ENCODE measurements at places on chromosomes 3 and 15. TPM values are rescaled to one million over a fixed set of nuclear protein-coding genes. Genes with fewer than 3 reads are reported as not detected.

GRCh38 chr3:13401149-13401548 lies 19.0 kb downstream of the NUP210 start:
- DNase-seq, result no peak

DNA sequence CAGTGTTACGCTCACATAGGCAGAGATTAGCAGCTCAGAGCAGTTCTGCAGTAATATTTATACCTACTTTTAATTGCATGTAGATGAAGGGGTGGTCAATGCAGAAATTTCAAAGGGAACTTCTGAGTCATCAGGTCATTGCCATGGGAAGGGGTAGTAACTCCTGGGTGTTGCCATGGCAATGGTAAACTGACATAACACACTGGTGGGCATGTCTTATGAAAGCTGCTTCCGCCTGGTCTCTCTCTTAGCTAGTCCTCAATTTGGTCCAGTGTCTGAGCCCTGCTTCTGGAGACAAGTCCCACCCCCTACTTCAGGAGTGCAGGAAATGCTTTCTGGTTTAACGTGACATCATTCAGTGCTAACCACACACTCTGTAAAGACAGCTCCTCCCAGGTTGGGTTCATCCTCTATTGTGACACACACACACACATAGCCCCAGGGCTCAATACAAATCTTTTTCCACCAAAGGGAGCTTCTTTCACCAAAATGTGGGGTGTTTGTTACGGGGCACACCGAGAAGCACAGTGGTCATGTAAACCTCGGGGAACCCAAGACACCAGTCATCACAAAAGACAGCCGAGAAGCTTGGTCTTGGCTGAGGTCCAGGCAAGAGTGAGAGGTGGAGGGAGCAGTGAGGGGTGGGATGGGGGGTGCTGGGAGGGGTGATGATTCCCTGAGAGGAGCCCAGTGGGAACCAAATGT lies 74.5 kb downstream of the TLE3 start:
- no peak for DNase-seq

- no peak for DNase-seq
These were observed 32.2 kb upstream of the IL20RB start for GRCh38 chr3:136925425-136926190.

- no peak for DNase-seq
These were observed 214.6 kb downstream of the MEIS2 start for GRCh38 chr15:36885771-36886170.

DNA sequence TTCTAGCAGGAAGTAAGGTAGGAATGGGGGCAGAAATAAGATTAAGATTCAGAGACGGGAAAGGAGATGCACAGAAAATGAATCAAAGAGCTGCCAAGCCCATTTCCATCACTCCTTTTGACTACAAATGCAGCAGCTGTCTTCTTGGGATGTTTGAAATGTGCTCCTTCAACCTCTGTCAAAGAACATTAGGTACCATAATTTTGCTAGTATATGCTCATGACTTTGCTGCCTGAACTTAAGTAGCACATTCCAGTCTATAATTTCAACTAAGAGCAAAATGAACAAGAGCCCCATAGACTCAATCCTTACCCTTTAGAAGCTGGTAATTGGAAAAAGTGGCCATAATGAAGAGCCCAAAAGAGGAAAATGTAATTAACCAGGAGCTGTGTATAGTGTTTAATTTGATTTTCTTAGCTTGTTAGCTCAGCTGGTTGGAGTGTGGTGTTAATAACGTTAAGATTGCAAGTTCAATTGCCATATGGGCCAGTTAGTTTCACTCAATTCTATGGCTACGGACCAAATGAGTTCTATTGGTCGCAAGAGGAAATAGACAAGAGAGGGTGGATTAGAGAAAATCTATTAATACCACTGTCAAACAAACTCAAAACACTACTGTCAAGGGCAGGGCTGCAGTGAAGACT lies 349.9 kb downstream of the ZBBX start:
- DNase-seq, result no peak

DNA sequence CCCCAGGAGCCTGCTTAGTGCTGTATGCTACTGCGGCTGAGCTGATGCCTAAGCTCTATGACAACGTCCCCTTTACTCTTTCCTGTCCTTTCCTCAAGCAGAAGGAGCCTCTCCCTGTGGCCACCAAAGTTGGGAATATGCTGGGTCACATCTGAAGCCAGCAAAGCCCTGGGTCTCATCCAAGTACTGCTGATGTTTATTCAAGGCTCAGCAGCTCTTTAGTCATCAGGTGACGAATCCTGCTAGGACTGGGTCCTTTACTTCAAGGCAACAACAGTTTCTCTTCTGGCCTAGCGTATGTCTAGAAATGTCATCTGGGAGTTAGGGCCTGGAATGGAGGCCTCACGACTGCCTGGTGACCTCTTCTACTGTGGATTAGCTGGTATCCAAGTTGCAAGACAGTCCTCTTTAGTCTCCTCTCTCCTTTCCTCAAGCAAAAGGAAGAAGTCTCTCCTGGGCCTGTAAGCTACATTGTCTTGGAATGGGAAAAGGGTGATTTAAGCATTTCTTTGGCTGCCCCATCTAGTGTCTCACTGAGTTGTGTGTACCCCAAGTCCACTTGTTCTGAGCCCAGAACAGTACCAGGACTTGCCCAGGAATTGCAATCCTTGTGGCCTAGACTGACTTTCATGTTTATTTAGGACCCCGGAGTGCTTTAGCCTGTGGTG lies 63.9 kb downstream of the TNFAIP8L3 start:
- DNase-seq, result no peak

DNA sequence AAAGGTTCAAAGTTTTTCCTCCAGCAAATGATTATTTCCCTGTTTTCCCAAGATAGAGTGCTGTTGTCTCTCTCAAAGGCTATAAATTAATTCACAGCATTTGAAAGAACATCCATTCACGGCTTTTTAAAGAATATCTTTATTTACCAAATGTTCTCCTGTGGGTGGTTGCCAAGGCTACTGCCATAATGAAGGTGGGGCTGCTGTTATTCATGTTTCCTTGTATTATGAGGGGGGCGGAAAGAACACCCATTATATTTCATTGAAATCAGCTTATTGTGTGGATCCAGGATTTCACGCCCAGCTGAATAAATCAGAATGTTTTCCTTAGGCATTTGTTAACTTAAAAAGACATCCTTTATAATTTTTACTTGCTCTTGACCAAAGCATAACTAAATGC lies 10.1 kb downstream of the SRP14 start:
- no peak for DNase-seq

The LRRC2 gene
- 16.8 TPM for total RNA-seq

The DUOXA2 gene
- total RNA-seq, result not detected

The COL6A5 gene
- not detected for total RNA-seq

All from right cardiac atrium (tissue), 5 donors.